HFFc6 (cell line): ENCODE measurements at places on chromosomes 6 and 20.

DNA sequence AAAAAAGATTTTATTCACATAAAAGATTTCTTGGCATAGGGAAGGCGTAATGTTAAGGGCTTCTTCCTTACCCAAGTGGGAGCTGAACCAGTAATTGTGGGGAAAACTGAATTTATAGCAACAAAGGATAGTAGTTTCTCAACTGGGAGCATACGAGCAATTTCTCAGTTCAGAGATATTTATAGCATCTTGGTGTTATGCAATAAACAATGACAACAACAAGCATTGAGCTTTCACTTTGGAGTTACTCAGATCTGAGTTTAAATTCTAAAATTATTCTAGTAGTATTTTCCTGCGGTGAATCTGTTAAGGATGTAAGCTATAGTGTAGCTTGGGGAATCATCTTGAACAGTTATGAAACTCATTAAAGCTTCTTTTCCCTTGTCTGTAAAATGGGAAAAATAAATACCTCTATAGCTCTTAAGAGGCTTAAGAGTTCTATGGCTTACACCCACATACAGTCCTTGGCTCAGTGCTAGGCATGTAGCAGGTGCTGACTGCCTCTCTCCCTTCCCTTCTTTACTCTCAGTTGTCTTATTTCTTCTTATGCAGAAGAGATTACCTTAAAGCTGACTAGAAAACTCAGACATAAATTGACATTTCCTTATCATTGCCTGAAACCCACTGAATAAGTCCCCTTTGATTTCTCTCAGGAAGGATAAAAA lies 58.8 kb downstream of the SAMD5 start:
- no peak for DNase-seq

DNA sequence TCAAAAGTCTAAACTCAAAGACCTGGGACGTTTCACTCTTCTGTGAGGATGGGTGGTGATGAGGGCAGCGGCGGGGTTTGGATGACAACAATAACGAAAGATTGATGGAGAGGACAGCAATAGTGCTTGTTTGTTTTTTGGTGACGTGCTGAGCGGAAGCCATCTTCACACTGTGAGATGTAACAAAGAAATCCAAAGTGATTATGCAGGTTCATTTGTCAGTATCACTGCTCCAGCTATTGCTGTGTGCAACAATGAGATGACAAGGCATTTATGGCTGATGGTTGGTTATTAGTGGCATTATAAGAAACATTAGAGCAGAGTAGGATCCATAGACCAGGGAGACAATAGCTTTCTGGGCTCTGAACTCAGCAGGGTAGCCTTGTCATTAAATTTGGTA lies 306.7 kb downstream of the RNF144B start:
- no peak for DNase-seq

- no peak for DNase-seq
These were observed 11.0 kb downstream of the RRBP1 start for GRCh38 chr20:17671011-17671410.

DNA sequence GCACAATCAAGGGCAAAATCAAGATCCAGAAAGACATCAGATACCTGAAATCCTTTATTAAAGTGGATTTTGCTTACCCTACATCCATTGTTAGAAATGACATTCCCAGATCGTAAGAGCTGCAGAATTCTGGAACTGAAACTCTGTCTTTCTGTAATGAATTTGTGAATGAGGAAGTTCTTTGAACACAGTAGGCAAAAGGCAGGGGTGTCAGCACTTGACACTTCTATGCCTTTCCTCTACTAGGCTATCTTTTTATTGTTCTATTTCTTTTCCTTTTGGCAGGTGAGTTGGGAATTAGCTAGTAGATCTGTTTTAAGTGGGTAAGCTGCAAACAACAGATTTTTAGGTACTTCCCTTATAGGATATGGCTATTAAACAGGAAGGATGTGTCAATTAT lies 126.3 kb downstream of the CARMIL1 start:
- no peak for DNase-seq

DNA sequence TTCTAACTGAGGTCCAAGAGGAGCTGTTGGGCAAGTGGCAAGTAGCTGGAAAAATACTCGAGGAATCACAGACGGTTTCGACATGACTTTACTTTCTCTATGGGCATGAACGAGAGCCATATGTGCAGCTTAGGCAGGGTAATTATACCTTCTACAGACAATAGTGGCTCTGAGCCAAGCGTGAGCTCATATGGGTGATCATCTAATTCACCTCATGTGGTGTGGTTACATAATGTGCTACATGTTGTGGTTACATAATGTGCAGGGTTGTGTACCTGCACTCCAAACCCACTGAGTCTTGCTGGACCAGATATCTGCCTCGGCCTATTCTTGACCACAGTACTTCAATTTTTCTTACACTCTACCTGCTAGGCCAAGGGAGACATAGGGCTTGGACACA lies 771.7 kb upstream of the EYS start:
- DNase-seq, result no peak

- no peak for DNase-seq
These were observed 53.5 kb upstream of the CCN2 start for GRCh38 chr6:132004668-132005067.

DNA sequence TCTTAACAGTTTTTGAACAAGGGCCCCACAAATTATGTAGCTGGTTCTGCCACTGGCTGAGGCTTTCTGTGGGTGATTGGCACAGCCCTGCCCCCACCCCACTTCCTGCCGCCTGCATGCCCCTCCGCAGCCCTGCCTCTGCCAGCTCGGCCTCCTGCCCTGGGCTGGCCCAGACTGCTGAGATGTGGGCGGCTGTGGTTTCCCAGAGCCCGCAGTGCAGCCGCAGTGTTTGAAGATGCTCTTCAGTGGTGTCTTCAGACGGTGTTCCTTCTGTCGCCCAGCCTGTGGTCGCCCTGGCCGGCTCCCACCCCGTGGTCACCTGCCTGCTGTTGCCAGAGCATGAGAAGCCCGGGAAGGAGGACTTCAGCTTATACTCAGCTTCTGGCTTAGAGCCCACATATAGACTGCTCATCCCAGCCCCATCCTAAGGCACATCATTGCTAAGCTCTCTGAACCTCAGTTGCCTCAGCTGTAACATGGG lies 154.3 kb downstream of the VEGFA start:
- no peak for DNase-seq

DNA sequence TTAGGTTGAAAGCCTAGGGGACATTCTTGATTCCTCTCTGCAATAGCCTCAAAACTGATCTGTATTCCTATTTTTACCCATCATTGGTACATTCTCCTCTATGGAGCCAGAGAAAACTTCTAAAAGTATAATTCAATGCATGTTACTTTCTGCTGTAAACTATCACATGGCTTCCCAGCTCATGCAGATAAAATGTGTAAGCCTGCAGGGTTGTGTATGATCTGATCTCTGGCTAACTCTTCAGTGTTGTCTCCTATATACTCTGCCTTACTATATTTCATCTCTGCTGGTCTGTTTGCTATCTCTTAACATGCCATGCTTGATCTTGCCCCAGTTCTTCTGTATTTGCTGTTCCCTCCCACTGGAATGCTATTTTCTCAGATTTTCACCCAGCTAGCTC lies 323.3 kb upstream of the RSPO3 start:
- no peak for DNase-seq

- no peak for DNase-seq
These were observed 291.9 kb upstream of the NOX3 start for GRCh38 chr6:155747491-155747890.

DNA sequence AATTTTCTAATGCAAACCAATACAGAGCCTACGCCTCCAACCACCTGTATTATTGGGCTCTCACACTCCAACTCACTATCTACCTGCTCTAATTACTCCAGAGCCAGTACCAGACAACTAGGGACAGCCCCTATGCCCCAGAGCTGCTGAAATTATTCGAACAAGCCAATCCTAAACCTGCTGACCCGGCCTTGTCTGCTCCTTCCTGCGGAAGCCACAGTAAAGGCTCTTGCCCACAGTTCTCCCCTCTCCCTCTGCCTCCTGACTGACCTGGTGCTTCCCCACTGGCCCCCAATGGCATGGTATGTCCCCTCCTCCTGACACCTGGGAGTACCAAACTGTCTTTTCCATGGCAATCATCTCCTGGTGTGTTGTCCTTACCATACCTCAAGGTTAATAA lies 4.1 kb upstream of the TOX2 start:
- DNase-seq, result no peak

DNA sequence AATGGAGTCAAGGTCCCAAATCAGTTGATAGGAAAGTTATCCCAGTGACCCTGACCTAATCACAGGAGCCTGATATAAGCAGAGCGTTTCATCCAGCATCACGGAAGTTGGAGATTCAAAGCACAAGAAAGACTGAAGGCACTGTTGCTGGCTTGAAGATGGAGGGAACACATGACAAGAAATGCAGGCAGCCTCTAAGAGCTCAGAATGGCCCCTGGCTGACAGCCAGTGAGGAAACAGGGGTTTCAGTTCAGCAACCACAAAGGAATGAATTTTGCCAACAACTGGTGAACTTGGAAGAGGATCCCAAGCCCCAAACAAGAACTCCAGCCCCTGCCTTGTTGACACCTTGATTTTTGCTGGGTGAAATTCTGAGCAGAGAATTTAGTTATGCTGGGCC lies 778.5 kb downstream of the MAFB start:
- no peak for DNase-seq

DNA sequence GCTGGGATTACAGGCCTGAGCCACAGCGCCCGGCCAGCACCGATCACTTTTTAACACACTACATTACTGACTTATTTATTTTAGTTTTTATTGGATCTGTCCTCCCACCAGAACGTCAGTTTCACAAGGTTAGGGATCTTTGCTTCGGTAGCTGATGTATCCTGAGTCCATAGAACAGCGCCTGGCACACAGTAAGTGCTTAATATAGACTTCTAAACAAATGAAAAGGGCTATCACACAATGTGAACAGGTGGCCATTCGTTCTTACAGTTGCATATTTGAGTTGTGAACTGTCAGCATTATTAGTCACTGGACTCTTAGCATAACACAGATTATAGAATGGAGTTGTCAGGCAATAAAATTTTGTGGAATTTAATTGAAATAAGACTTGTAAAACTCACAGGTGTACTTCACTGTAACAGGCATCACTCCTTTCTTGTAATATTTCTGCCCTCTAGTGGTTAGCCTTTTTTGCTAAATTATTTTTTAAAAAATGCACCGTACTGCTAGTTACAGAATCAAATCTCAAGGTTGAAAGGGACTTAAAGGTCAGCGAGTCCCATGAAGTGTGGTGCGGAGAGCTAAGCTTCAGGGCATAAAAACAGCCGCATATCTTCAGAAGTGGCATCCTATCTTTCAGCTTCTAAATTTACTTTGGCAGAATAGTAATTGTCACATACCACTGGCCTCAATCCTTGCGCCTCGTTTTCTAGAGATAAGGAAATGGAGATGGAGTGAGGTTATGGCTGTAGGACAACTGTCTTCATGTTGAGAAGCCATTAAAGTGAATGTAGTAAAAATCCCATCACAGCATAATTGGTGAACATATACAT lies 3.4 kb upstream of the TBC1D7 start:
- DNase-seq, result peak; percentile 28

DNA sequence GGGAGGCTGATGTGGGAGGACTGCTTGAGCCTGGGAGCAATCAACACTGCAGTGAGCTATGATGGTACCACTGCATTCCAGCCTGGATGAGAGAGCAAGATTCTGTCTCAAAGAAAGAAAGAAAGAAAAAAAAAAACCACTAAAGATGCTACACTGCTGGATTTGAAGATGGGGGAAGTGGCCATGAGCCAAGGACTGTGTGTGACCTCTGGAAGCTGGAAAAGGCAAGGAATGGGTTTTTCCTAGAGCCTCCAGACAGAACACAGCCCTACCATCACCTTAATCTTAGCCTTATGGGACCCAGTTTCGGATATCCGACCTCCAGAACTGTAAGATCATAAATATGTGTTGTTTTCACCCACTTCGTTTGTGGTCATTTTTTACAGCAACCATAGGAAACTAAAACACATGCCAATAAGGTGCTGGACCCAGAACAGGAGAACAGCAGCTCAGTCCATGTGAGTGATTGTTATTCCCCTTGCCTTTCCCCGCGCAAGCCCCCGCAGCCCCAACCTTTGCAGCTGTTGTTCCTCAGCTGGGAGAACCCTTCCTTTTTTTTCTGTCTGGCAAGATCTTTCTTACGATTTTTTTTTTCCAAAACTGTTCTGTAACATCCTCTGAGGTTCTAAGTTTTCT lies 11.1 kb upstream of the VAPB start:
- DNase-seq, result no peak

- DNase-seq, result peak; percentile 53
These were observed 32.1 kb downstream of the BFSP1 start for GRCh38 chr20:17499041-17499440.

- DNase-seq, result no peak
These were observed 83.3 kb downstream of the GMDS start for GRCh38 chr6:2162079-2162445.

- DNase-seq, result no peak
These were observed 27.2 kb downstream of the CMTR1 start for GRCh38 chr6:37459981-37460800.

GRCh38 chr6:87151781-87152525 lies 3.4 kb upstream of the ZNF292 start:
- peak; percentile 41 for DNase-seq

DNA sequence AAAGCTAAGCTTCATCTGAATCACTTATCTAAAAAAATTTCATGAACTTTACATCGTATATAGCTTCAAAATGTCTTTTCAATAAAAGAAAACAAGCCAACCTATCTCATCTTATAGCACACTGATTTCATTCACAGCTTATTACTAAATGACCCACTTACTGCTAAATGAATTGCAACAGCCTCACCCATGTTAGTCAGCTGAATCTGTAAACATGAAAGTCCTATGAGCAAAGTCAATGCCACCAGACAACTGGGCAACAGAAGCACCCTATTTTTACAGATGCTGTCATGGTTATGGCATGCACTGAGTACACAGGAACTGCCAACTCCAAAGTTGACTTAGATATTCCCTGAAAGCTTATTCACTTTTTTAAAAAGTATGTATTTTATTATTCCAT lies 41.2 kb upstream of the DST start:
- DNase-seq, result peak; percentile 94

- no peak for DNase-seq
These were observed 148.4 kb downstream of the SYCP2 start for GRCh38 chr20:59784791-59785668.

DNA sequence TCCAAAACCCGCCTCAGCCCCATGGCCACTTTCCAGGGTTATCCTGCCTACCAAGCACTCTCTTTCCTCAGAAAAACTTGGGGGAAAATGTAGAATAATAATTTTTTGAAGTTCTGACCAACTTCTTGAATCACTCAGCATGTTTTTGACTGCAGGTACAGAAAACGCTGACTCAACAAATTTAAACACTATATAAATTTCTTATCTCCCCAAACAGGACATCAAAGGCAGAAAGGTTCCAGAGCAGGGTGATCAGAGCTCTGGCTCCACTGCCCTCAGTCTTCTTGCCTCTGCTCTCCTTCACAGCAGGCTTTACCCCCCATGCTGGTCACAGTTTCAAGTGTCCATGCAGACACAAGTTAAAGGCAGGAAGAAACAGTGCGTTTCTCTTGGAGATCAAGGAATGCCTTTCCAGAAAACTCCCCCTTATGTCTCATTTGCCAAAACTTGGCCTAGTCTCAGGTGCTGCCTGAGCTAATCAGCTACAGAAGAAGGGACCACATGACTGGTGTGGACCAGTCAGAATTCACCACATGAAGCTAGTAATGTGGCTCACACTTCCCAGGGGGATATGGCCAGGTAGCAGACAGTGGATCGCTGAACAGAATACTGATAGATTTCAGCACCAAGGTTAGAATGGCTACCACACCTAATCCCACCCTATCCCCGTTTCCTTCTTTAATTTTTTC lies 24.4 kb upstream of the SLC17A3 start:
- DNase-seq, result no peak

GRCh38 chr6:69202768-69203167 lies 567.7 kb downstream of the ADGRB3 start:
- no peak for DNase-seq

GRCh38 chr20:19757487-19758132 lies 448 bp upstream of the RIN2 start:
- peak; percentile 74 for DNase-seq

- DNase-seq, result peak; percentile 41
These were observed 78.3 kb upstream of the CLDN20 start for GRCh38 chr6:155185544-155185943.
